NT2/D1 (cell line): ENCODE measurements at places on chromosomes 11 and 22.

DNA sequence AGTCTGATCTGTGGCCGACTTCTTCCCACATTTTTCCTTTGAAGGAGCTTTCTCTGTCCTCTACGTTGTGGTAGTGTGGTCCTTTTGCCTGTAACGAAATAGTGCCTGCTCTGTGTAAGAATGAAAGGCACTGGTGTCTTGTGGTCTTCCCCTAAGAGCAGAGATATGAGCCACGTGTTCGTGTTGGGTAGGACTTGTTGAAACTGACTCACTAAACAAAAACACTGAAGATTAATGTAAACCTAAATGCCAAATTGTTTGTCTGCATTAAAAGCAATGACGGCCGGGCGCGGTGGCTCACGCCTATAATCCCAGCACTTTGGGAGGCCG is 10.1 kb upstream of the RPS3 start:
- no peak for DNase-seq

DNA sequence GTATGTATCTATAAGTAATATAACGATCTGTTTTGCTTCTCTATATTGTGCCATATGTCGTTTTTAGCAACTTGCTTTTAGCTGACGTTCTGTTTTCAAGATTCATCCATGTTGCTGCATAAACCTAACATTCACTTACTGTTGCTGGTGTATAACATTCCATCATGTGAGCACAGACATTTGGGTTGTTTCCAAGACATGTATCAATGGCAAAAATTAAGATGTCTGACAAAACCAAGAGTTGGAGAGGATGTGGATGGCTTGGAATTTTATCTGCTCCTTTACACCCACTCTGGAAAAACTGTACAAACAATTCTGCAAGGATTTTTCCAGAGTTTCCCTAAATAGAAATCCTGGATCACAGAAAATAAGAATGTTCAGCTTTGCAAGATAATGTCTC is 40.9 kb downstream of the DGCR2 start:
- DNase-seq, result no peak

DNA sequence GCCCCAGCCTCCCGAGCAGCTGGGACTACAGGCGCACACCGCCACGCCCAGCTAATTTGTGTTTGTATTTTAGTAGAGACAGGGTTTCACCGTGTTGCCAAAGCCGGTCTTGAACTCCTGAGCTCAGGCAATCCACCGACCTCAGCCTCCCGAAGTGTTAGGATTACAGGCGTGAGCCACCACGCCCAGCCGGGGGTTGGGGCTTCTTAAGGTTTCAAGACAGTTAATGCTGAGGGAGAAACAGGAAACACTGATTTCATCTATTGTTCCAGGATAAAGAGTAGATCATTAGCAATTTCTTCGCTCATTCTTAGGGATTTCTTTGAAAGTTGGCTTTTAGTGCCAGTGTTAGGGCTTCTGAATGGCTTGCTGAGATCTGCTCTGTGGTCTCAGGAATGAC is 21.2 kb upstream of the CLMP start:
- peak; percentile 77 for DNase-seq

GRCh38 chr11:130369713-130370112 is 55.0 kb upstream of the ZBTB44 start:
- DNase-seq, result no peak

GRCh38 chr11:45881708-45882368 is 3.6 kb upstream of the MAPK8IP1 start:
- no peak for DNase-seq

GRCh38 chr11:94144216-94144615 is 15.6 kb downstream of the PANX1 start:
- no peak for DNase-seq
